ENCODE measurements at places on chromosomes 6 and 20.

DNA sequence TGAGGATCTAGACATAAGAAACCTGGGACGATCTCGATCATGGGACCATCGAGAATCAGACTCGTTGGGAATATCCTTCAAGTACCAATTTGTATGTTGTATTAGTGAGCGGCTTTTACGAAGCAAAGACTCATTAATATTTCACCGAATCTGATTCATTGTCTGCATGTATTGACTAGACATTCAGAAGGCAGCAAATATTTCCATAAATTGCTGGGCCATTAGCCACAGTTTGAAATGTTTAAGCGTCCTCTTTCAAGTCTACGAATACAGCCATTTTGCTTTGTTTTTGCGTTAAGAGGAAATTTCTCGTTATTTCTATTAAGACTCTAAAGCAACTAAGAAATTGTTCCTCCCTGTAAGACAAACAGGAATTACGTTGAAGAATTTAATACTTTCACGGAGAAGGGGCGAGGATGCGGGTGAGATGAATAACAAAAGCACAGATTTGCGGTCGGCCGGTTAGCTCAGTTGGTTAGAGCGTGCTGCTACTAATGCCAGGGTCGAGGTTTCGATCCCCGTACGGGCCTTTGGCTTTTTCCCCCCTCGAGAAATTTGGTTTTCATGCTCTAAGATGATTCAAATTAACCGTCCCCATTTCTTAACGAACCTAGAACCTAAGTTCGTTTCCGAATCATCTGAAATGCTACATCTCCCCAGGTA is 18.5 kb downstream of the POM121L2 start:
- DNase-seq: no peak

DNA sequence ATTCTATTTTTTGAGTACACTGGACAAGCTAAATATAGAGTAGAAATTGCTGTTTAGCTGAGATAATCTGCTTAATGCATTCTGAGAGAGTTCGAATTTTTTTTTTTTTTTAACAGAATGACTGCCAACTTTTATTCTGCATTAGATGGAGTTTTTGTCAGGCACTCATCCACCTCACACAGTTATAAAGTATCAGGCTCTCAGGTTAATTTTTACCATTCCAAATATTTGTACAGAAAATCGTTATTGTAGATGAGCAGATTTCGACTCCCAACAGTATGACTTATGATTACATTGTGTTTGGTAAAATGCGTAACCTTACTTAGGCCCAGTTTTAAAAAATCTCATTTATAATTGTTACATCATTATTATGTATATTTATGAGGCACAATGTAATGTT is 1731.0 kb downstream of the GRIK2 start:
- no peak for DNase-seq

GRCh38 chr20:43658069-43658722 is 8.7 kb upstream of the MYBL2 start:
- DNase-seq: no peak

DNA sequence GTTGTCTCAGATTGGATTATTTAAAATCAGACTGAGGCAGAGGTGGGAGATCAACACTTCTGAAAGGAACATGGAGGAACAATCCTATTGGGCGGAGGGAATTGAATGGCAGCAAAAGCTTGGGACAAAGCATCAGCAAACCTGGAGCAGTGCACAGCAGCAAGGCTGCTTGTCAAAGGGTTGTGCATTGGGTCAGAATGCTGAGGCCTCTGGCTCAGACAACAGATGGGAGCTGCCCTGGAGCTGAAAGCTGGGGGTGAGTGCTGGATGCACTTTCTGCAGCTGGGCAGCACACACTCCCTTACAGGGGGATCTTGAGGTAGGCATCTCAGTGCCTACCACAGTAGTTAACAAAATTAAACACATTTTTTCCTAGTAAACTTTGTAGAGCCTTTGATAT is 634.4 kb upstream of the MMS22L start:
- no peak for DNase-seq

GRCh38 chr20:44187772-44188709 is 1.1 kb upstream of the JPH2 start:
- no peak for DNase-seq

DNA sequence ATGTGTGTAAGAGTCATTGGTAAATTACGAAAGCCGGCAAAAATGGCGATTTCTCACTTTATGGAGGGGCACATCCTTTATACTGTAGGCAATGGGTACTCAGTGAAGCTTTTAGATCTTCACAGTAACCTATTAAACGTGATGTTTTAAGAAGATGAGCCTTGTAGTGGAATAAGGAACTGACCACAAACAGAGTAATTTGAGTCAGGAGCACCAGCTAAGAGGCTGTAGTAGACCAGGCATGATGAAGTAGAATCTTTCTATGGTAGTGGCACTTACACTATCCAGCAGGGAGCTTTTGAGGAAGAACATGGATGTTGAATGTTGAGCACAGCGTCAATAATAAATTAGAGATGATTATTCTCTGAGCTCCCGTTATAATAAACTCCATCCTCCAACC is 65.9 kb downstream of the HIVEP2 start:
- no peak for DNase-seq

DNA sequence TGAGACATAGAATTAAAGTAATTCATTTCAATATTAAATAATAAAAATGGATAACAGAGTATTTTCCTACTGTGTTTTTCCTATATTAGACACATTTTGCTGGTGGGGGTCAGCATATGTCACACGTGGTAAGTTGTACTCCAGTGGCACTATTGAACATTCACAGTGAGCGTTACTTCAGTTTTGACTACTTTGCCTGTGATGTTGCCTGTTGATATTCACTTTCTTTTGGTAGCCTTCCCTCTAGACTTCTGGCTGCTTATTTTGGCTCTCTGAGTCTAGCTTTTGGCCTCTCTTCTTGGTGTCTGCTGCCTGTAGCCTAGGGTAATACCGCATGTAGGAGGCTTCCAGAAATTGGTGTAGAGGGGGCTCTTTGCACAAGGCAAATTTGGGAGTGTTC is 64.4 kb upstream of the TFB1M start:
- no peak for DNase-seq

DNA sequence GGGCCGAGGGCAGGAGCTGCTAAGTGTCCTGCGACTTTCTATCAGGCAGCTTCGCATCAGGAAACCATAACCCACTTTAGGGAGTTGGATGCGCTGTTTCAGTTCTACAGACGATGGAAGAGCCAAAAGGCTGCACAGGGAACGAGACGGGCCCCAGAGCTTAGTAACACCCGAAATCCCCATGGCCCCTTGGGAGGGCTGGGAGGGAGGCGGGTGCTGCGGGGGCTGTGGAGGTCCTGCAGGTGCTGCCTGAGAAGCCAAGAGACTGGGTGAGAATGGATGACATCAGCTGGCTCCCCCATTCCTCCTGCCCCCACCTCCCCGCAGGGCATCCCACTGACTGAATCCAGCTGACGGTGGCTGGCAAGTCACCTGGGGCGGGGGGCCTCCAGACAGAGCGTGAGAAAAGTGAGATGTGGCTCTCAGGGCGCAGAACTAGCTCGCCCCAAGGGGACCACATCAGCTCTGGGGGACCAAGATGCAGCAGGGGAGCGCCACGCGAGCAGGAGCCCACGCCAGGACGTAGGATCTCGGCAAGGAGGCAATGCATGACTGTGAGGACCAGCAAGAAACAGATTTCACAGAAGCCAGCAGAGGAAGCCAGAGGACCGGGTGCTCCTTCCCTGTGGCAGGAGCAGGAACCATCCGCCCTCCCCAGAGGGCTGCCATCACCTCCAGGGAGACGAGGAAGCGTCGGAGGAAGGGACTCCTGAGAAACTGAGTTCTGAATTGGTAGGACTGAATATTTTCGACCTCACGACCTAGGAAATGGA is 36.8 kb downstream of the PNLDC1 start:
- no peak for DNase-seq

DNA sequence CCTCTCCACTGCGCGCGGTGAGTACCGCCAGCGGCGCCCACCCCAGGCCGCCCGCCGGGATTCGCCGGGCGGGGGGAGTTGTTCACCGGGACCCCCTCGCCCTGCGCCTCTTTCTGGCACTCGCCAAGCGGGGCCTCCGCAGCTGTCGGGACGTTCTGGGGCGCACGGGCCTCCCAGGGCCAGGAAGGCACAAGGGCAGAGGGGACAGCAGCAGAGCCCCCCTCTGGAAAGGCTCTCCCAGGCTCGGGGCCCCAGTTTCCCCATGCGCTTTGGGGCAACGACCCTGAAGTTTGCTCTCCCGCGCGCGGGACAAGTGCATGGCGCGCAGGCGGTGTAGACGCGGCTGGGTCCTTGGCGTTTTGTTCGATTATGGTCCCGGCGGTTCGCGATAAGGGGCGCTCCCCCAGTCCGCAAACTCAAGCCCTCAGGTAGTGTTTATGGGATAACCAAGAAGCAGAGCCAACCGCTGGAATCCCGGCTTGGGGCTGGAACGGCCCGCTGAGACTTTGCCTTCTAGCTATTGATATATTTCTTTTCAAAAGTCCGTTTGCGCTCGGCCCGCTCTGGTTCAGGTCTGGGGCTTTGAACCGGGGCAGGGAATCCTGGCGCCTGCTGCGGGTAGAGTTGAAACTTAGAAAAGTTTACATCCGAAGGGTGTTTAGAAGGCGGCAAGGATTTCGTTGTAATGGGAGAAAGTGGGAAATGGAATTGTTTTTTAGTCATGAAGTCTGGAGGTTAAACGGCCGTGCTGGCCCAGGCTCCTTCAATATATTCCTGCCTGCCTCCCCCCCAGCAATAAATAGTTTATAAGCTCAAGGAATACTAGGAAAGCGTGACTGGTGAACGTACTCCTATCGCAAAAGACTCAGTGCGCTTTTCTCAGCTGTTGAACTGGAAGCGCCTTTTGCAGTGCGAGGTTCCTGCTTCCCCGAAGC is 595 bp downstream of the EYA2 start:
- DNase-seq: no peak

DNA sequence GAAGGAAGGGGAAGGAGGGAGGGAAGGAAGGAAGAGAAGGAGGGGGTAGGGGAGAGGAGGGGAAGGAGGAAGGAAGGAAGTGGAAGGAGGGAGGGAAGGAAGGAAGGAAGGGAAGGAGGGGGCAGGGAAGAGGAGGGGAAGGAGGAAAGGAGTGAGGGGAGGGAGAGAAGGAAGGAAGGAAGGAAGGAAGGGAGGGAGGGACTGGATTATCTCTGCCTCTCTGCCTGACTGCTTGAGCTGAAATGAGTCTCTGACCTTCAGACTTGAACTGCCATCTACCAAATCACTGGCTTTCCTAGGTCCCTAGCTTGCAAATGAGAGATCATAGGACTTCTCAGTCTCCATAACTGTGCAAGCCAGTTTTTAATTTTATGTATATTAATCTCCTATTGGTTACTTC is 436.8 kb downstream of the PREX1 start:
- no peak for DNase-seq

DNA sequence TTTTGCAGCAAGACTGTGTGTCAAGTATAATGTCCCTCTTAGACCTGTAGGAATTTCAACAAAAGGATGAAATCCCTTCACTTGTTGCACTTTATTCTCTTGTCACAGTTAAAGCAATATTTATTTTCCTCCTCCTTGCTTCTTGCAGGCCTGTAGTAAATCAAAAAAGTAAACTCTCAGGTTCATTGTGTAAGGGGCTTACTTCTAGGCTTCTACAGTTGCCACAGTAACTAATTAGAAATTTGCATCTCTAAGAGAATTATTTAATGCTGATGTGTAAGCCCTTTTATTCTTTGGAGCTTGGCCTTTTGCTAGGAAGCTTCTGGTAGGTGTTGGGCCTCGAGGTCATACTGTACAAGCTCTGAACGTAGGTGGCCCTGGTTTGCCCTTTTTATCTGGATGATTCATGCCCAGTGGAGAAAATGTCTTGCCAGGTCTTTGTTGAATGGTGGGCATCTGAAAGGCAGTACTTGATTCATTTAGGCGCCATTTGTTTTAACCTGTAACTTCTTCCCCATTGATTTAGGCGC is 47.4 kb upstream of the OLIG3 start:
- no peak for DNase-seq

- no peak for DNase-seq
Measured at GRCh38 chr6:47098570-47098993, 56.5 kb upstream of the ADGRF1 start.
